Left renal cortex interstitium (tissue), 4 donors: ENCODE measurements at places on chromosomes 4 and X.

DNA sequence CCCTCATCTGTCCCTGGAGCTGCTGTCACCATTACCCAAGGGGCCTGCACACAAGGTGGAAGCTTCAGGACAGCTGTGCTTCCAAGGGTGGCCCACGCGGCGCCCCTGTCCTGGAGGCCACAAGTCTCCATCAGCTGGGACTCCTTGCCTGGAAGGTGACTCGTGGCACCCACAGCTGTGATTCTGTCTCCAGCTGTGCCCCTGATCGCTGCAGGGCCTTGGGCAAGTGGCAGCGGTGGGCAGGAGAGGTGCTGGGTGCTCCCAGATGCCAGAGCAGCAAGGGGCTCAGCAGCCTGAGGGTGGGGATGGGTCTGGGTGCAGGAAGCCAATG, 9.0 kb upstream of the DUSP9 start:
- no peak for DNase-seq

DNA sequence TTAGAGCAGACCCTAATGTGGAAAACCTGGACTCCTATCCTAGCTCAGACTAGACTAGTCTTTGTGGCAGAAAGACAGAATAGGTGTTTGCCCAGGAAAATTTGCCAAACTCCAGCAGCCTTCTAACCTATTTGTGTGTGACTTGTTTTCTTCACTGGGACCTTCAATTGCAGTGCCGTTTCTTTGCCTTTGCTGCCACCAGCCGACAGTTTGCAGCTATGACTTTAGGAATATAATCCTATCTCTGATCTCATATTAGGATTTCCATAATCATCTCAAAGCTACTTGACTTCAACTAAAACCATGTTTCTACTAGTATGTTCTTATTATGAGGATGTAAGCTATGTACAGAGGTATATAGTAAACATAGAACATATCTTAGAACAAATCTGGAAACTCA, 60.2 kb upstream of the PGAM4 start:
- DNase-seq = no peak

DNA sequence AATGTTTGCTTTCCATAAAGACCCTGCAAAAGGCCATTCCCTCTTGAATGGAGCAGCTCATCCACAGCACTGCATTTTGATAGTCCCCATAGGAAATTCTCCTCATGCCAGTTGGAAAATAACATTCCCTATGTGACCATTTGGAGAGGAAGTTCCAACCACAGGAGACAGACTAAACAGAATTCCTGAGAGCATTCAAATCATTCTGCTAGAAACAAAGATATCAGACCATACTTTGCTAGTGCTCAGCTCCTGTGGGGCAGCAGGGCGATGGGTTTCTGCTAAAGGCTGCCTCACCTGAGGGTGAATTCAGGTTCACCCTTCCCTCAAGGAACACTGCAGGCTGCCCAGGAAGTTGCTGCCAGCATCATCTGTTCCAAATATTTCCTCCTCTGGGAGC, 58.8 kb downstream of the LNX1 start:
- no peak for DNase-seq

DNA sequence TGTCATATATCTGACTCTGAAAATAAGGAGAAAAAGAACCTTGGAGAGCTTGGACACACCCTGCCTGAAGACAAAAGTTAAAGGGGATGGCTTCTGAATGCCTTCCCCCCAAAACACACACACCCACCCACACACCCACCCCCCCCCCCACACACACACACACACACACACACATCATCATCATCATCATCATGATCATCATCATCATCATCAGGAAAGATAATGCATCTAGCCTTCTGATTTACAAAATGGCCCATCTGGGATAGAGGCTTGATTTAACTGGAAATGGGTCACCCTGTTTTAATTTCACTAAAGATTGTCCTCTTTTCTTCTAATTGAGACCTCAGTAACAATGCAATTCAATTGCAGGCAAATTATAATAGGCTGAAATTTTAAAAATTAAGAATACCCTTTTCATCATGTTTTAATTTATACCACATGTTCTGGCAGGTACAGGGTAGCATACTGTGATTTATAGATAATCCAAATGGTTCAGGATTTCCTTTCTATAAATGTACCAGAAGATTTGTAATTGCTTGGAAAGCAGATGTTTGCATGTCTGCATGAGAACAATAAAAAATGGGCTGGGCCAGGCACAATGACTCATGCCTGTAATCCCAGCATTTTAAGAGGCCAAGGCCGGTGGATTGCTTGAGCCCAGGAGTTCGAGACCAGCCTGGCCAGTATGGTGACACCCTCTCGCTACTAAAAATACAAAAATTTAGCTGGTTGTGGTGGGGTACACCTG, 56.5 kb downstream of the TRIM2 start:
- no peak for DNase-seq

GRCh38 chr4:150082241-150082640, 4.0 kb downstream of the DCLK2 start:
- DNase-seq = no peak

DNA sequence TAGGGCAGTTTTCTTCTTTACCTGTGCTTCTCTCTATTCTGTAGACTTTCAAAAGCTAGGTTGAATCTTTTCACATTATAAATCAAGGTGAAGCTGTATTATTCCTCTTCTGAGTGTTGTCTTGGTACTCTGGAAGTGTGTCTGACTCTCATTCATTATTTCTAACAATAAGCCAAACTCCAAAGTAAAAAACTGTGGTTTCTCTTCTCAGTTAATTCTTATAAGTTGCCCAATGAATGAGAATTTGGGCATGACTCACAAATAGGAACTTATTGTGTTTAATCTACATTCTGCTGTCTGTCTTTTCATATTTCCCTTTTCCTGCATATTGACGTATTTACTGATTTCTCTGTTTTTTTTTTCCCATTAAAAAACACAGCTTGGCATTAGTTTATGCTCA, 714.5 kb downstream of the CCSER1 start:
- DNase-seq = no peak

DNA sequence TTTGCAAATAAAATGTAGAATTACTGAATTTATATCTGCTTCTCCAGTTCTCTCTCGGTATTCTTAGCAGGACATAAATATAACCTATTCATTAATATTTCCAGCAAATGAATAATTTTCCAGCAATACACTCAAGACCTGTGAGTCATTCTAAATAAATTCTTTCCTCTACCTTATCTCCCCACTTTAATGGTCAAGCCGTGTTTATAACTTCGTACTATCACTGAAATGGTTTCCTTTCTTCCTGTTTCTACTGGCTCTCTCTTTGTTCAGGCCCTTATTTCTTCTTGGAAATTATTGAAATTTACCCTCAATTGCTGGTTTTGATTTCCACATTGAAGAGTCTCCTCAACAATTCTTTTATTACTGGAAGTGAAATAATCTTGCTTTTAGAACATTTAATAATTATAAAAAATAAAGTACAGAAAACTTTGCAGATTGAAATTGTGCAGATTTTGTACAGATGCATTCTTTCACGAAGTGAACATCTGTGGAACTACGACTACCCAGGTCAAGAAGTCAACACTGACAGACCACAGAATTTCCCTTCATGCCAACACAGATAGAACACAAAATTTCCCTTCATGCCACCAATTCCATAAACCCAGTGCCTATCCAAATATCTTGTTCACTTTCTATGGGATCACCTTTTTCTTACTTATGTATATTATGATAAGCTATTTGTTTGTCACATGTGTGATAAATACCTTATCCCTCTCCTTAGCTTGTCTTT, 205.7 kb downstream of the FAT4 start:
- DNase-seq = no peak

GRCh38 chrX:136865270-136866158, 15.0 kb downstream of the RBMX start:
- no peak for DNase-seq

GRCh38 chrX:39893417-39894338, 204.1 kb downstream of the BCOR start:
- no peak for DNase-seq

GRCh38 chr4:184380707-184381106, 93.6 kb downstream of the IRF2 start:
- DNase-seq = no peak

GRCh38 chrX:68079961-68080360, 353.3 kb downstream of the OPHN1 start:
- no peak for DNase-seq

DNA sequence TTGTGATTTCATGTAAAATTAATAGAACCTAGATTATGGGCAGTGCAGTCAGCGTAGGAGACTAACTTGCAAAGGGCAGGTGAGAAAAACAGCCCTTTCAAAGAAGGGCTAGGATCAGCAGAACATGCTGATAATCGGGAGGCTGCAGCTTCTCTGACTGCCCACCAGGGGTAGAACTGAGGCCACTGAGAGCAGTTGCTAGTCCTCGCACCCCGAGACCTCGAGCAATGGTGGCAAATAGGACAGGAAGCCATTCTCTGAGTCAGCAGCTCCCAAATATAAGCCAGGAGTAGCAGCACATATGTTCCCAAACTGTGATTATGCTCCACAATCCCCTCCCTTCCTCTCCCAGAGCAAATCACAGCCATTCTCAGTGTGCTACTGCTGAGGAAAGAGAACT, 186.5 kb downstream of the MSL3 start:
- no peak for DNase-seq

GRCh38 chr4:177907736-177908424, 465.6 kb upstream of the AGA start:
- DNase-seq = no peak

- DNase-seq = no peak
Observed at GRCh38 chr4:164802301-164802901, 48.5 kb downstream of the SMIM31 start.

- no peak for DNase-seq
Observed at GRCh38 chr4:168765726-168766125, 244.3 kb downstream of the CBR4 start.

GRCh38 chrX:152904151-152905080, 6.5 kb downstream of the ZNF185 start:
- no peak for DNase-seq

DNA sequence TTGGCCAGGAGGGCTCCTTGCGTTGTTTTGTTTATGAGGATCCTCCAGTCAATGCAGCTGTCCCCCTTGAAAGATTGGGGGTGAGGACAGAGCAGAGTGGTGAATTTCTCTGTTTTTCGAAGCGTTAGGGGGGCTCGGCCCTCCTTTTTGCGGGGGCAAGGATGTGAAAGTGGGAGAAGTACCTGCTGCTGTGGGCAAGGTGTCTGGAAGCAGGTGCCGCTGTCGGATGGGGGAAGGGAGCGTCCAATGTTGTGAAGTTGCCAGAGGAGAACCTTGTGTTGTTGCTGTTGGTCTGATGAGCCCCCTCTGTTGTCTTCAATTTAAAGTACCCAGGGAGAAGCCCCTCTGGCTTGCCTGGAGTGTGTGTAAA, 613 bp downstream of the GLRB start:
- peak; percentile 7 for DNase-seq

DNA sequence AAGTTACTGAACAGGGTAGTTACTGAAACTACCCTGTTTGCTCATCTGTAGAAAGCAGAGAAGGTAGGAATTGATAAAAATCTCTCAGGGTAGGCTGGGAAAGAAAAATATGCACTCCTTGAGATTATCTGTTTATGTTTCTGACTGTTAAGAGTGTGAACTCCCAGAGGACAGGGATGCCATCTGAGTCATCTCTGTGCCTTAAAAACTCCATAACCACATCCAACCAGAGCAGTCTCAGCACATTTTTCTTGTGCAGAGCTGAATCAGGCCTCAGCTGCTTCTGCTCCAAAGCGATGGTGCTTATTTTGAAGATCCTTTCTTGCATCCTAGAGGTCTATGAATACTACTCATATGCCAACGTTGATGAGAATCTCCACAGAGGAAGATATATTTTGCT, 9.9 kb downstream of the CENPVL3 start:
- DNase-seq = no peak

- no peak for DNase-seq
Observed at GRCh38 chr4:183861426-183861825, 43.7 kb upstream of the STOX2 start.

DNA sequence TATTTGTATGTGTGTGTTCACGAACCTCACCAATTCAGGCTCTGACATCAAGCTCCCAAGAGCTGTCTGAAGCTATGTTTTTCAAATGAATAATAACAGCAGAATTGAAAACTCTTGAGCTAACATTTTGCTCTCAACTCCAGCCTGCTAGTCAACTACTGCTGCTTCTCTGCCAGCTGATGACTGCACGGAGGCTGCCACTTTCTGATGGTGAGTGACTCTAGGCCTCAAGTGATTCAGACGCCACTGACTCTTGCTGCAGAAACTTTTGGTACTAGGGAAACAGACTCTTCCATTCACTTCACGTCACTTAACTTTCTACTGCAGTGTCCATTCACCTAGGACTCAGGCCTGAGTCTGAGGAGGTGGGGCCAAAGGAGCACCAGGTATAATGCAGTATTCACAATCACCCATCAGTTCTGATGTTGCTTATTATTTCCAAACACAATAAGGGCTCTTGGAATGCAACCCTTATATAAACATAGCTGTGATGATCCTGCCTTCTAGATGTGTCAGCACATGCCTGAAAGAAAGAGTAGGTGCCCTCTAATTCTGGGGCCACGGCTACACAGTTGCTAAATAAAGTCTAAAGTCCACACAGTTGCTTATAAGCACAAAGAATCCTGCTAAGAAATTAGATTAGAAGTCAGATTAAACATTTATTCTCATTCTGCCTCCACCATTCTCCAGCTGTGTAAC, 16.0 kb downstream of the PRDM8 start:
- no peak for DNase-seq

DNA sequence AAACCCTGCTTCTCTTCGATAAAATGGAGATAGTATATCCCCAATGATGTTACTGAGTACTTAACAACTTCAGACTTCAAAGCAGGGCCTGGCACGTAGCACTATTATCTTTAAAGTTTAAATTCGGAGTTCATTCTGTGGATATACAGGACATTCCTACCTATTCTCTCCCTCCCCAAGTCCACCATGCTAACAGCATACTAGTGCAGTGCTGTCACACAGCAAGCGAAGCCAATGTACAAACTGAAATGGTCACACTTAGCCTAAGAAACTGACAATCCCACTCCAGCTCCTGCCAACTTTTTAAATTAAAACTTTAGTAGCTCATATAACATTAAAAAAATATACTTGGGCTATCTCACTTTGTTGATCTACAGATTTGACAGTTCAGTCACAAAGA, 1.2 kb upstream of the DNAJB14 start:
- no peak for DNase-seq

- DNase-seq = no peak
Observed at GRCh38 chr4:158079661-158080060, 93.2 kb downstream of the GASK1B start.

GRCh38 chr4:53688186-53688790, 97.0 kb upstream of the LNX1 start:
- DNase-seq = no peak

DNA sequence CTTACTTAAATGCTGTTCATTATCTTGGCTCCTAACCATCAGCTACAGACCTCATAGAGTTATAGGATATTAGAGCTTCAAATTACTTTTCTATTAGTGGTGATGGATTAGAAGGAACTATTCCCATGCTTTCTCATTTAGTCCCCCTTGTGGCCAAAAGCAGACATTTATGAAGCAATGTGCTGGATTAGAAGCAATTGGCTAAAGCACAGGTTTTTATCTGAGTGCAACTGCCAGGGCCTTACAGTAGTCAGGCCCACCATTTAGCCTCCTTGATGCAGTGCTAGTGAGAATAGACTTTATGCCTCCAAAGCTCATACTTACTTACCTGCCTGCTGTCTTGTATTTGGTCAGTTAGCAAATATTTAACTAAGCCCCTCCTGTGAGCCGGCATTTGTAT, 93.0 kb downstream of the TSPAN7 start:
- DNase-seq = no peak
